Stimulated activated CD4-positive, alpha-beta T cell treated with anti-CD3 and anti-CD28 coated beads, Interleukin-1b, Interleukin-23, amount 100 ng/mL, for 24 hours (primary cell): ENCODE measurements at places on chromosomes 6 and 20.

DNA sequence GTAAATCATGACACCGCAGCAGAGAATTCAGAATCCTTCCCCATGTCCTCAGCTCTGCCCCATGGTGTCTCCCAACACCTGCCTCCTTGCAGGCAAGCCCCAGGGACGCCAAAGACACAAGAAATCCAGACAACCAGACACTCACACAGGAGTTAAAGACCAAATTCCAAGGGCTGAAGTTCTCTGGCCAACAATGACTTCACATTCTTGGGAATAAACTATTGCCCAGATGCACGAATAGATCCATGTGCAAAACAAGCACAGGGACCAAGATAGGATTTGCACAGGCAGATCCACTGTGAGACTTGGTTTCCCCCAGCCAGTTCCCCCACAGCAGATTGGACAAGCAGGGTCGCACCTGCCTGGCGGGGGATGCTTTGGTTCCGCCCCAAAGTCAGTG lies 246.7 kb downstream of the SOD2 start:
- DNase-seq, result no peak

GRCh38 chr6:20448828-20449227 lies 47.1 kb downstream of the E2F3 start:
- DNase-seq, result no peak

DNA sequence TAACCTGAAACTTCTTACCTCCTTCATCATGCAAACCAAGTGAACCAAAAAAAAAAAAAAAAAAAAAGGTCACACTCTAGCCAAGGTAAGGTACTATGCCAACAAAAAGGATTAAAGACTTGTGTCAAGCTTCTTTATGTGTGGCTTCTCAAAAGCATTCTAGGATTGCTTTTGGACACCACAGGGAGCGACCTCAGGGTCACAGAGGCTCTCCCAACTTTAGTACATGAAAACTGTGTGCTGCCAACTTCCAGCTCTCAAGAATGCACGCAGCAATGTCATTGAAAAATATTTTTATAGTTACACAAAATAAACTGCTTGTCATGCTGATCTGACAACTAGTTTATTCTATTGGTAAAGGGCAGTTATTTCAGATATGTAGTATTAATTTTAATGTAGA lies 243.8 kb downstream of the PLCB1 start:
- DNase-seq, result no peak

DNA sequence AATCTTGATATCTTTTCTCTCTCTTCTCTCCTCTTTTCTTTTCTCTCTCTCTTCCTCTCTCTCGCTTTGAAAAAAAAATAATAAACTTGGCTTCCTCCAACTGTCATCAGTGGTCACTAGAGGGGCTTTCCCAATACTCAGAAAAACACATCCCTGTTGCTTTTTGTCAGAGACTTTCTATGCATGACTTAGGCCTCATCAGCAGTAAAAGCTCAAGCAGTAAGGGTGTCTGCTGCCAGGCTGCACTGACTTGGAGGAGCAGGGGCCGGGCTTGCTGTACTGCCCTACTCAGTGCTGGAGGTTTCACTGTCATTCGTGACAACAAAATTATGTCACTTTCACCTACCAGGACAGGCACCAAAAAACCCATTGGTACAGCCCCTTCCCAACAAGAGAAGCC lies 272.0 kb downstream of the ADGB start:
- no peak for DNase-seq

GRCh38 chr6:42962502-42963178 lies 2.1 kb downstream of the GNMT start:
- no peak for DNase-seq

- DNase-seq, result no peak
These were observed 69.2 kb upstream of the TBC1D7 start for GRCh38 chr6:13397359-13398068.
